ENCODE measurements at places on chromosomes 16 and 17. TPM values are rescaled to one million over a fixed set of nuclear protein-coding genes. Genes with fewer than 3 reads are reported as not detected.

The NPB gene
- total RNA-seq = 0.66 TPM

The BBS2 gene
- 64.2 TPM for total RNA-seq

The TMEM114 gene
- not detected for total RNA-seq

The RNF222 gene
- total RNA-seq = not detected

The CD300E gene
- total RNA-seq = 2.5 TPM

The CDH16 gene
- total RNA-seq = 1,188 TPM

The VAT1L gene
- total RNA-seq = 0.85 TPM

The ENPP7 gene
- 0.94 TPM for total RNA-seq

The TPSD1 gene
- total RNA-seq = 7.9 TPM

The FBXO31 gene
- total RNA-seq = 34.9 TPM

The NPIPA7 gene
- total RNA-seq = 9.0 TPM

The TNFRSF13B gene
- total RNA-seq = 1.4 TPM

The ODAD4 gene
- total RNA-seq = 6.0 TPM

The PPP1R1B gene
- total RNA-seq = 31.1 TPM

The GRB2 gene
- total RNA-seq = 119 TPM

The THRA gene
- 63.9 TPM for total RNA-seq

The KCNJ16 gene
- total RNA-seq = 281 TPM

The HSF5 gene
- total RNA-seq = 0.19 TPM

The HBM gene
- not detected for total RNA-seq

The SNF8 gene
- 110 TPM for total RNA-seq

The ADORA2B gene
- total RNA-seq = 0.60 TPM

The SPEM2 gene
- total RNA-seq = not detected

The SAMD14 gene
- 5.0 TPM for total RNA-seq

The PDIA2 gene
- not detected for total RNA-seq

The SCO1 gene
- total RNA-seq = 27.0 TPM

The OTOP2 gene
- not detected for total RNA-seq

The FSCN2 gene
- total RNA-seq = 3.8 TPM

The C17orf78 gene
- total RNA-seq = not detected

The CCL11 gene
- total RNA-seq = not detected

The RMI2 gene
- total RNA-seq = 4.6 TPM

The TNRC6C gene
- 29.4 TPM for total RNA-seq

The NGFR gene
- total RNA-seq = 13.2 TPM

The ORC6 gene
- total RNA-seq = 0.94 TPM

The NPTX1 gene
- 0.31 TPM for total RNA-seq

The CMTM1 gene
- 4.6 TPM for total RNA-seq

The PRR14 gene
- total RNA-seq = 51.6 TPM

The CHST5 gene
- 0.13 TPM for total RNA-seq

The ASIC2 gene
- total RNA-seq = 2.9 TPM

The HIC1 gene
- 13.0 TPM for total RNA-seq

The KRTAP29-1 gene
- total RNA-seq = not detected

The SLC6A2 gene
- 0.09 TPM for total RNA-seq

The CDRT15L2 gene
- not detected for total RNA-seq

The MAP3K14 gene
- total RNA-seq = 24.5 TPM

The TNK1 gene
- total RNA-seq = 9.3 TPM

The ANKFN1 gene
- total RNA-seq = 0.19 TPM

The ZNF385C gene
- 1.2 TPM for total RNA-seq

The KRTAP4-9 gene
- not detected for total RNA-seq

The COTL1 gene
- 122 TPM for total RNA-seq

The GNGT2 gene
- 4.7 TPM for total RNA-seq

The NPIPA3 gene
- total RNA-seq = 0.69 TPM

The CDRT15 gene
- not detected for total RNA-seq

The MYH13 gene
- total RNA-seq = not detected

The SLFN14 gene
- 0.09 TPM for total RNA-seq

The AANAT gene
- total RNA-seq = not detected

The SOCS3 gene
- total RNA-seq = 110 TPM

The PDILT gene
- not detected for total RNA-seq

The SCN4A gene
- total RNA-seq = 3.4 TPM

The PERCC1 gene
- not detected for total RNA-seq

The SLFN13 gene
- 24.5 TPM for total RNA-seq

The CACNG5 gene
- total RNA-seq = not detected

All from kidney (tissue), 22 donors.